CD4-positive, alpha-beta T cell treated with Interleukin-1 beta for 1 hour (primary cell): ENCODE measurements at places on chromosomes 5 and 9.
A peak's percentile ranks its signal among the peaks of the same experiment; 100 is the strongest.

DNA sequence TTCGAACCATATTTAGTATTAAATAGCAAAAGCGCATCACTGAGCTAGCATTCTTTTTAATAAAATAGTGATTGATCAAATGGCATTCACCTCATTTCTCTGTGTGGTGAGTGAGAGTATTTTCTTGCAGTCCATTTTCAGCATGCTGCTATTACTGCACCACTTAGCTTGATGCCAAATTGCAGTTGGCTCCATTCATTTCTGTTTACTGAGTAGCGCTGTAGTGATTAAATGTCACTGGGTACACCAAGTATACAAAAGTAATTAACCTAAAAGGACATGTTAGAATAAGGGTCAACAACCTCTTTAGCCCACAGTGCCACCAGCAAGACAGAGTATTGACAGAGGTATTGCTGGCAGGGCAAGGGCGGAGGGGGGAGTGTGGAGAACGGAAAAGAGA, 122.0 kb downstream of the TLE4 start:
- no peak for DNase-seq

GRCh38 chr5:89008291-89008690, 125.3 kb upstream of the MEF2C start:
- DNase-seq, result no peak

- DNase-seq, result no peak
Measured at GRCh38 chr5:172407822-172408221, 46.5 kb downstream of the SH3PXD2B start.

DNA sequence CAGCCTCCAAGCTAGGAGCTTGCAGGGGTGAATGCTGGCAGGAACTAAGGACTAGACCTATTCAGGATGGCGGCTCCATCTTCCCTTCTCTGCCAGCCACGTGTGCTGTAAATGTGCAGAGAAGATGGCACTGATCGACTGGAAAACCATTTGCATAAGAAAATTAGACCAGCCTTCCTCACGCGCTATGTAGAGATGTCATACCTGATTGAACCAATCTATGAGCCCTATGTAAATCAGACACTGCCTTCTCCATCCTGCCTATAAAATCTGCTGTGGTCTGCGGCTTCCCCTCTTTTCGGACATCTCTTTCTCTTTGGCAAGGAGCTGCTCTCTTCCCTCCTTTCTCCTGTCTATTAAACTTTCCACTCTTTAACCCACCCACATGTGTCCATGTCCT, 91.6 kb downstream of the NPR3 start:
- DNase-seq, result no peak

DNA sequence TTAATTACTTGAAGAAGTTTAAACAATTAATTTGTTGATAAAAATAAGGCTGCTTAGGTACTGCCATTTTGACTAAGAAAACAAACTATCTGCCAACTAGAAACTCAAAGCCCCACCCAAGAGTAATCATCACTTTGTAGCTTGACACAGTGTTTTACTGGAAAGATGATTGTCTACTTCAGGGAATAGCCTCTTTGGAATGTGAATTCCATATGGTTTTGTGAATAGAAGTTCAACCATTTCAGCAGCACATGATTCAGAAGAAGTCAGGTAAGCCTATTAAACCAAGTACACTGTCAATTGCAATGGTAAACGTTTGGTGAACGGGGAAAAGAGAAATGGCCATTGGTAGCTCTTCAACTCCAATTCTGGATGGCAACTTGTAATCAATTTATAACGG, 55.2 kb downstream of the PLK2 start:
- no peak for DNase-seq

- DNase-seq, result no peak
Measured at GRCh38 chr9:134623258-134624066, 18.1 kb upstream of the COL5A1 start.

DNA sequence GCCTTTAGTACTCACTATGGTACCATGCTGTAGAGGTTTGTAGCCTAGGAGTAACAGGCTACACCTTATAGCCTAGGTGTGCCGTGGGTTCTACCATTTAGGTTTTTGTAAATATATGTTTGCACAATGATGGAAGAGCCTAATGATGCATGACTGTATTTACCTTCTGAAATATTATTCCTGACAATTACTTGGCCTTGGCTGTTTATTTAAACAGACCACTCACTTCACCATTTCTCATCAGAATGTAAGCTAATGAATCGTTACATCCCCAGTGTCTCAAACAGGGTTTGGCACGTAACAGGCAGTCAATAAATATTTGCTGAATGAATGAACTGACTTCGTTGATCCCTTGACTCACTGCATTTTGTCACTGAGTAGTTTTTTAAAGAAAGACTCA, 93.1 kb downstream of the MED27 start:
- no peak for DNase-seq

DNA sequence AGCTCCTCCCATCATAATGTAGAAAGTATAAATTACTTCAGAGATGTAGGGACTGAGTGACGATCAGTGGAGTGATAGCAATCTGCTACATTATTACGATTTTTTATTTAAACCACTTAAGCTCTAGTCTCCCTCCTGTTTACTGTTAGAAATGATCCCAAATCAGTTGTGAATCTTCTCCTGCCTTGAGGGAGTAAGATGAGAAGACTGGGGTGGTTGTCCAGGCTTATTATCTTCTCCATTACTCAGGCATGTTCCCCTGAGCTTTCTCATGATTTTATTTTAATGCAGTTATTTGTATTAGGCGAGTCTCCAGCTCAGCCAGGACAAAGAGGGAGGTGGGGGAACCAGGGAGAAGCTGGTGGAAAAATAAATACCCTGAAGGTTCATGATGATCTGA, 48.2 kb upstream of the CTNNA1 start:
- no peak for DNase-seq

GRCh38 chr9:68999393-69000105, 14.4 kb downstream of the PRKACG start:
- peak; percentile 71 for DNase-seq

- DNase-seq, result no peak
Measured at GRCh38 chr5:67983251-67984110, 232.1 kb upstream of the PIK3R1 start.

GRCh38 chr5:158821331-158821730, 278.4 kb downstream of the EBF1 start:
- no peak for DNase-seq

GRCh38 chr9:27371382-27371781, 74.4 kb upstream of the EQTN start:
- no peak for DNase-seq

DNA sequence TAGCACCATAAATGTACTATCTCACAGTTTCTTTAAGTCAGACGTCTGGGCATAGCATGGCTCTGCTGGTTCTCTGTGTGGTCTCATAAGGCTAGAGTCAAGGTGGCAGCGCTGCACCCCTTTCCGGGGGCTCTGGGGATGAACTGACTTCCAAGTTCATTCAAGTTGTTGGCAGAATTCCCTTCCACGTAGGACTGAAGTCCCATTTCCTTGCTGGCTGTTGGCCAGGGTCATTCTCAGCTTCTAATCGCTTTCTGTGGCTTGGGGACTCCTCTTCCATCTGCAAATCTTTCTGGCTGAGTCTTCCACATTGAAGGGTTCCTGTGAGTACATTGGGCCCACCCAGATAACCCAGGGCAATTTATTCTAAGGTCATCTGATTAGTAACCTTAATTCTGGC, 211.0 kb downstream of the AGTPBP1 start:
- no peak for DNase-seq

- no peak for DNase-seq
Measured at GRCh38 chr5:136526021-136526420, 160.7 kb upstream of the TRPC7 start.
